Stimulated activated CD8-positive, alpha-beta memory T cell treated with anti-CD3 and anti-CD28 coated beads, Interleukin-7, amount 100 ng/mL, for 1 hour (primary cell): ENCODE measurements at places on chromosomes 4 and X.

- DNase-seq, result no peak
Measured at GRCh38 chr4:173046144-173046543, 122.5 kb upstream of the GALNT7 start.

DNA sequence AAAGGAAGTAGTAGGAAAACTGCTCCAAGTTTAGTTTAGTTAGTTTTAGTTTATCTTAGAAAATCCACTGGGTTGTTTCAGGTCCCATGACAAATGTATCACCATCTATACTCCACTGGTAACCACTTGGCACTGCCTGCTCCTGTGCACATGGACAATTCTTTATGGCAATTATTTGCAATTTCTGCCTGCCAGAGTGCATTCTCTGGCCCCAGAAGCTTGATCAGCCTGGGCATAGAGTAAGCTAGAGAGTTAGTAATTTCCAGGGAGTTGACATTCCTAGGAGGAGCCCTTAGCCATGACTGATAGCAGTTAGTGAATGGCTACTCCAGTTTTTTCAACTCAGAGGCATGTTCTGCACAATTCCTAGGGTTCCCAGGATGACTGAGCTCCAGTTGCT, 203.2 kb upstream of the FGF13 start:
- DNase-seq, result no peak

DNA sequence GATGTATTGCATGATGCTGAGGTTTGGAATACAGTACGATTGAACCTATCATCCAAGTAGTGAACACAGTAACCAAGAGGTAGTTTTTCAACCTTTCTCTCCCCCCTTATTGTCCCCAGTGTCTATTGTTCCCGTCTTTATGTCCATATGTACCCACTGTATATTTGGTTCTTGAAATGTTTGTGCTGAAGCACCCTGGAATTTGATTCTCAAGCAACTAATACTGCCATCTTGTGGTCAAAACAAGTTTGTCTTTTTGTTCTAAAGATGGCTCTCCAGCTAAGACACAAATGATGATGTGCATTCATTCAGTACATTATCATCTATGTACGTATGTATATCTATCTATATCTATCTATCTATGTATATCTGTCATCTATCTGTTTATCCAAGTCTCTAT, 33.5 kb upstream of the DCX start:
- DNase-seq, result no peak

DNA sequence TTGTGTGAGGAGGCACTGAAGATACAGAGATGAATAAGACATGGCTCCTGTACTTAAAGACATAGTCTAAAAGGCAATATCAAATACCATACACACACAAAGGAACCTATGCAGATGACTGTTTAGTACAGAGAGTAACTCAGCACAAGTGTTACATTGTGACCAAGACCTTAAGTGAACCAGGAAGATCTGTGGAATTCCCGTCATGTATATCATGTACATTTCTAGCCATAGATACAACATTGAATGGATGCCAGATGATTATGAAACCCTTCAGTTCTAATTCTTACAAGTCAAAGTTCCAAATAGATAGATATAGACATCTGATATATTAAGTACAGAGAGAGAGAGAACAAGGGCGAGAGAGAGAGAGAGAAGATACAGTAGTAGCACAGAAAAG, 73.2 kb downstream of the PAK3 start:
- no peak for DNase-seq

- no peak for DNase-seq
Measured at GRCh38 chr4:143383005-143383574, 46.4 kb downstream of the GAB1 start.

DNA sequence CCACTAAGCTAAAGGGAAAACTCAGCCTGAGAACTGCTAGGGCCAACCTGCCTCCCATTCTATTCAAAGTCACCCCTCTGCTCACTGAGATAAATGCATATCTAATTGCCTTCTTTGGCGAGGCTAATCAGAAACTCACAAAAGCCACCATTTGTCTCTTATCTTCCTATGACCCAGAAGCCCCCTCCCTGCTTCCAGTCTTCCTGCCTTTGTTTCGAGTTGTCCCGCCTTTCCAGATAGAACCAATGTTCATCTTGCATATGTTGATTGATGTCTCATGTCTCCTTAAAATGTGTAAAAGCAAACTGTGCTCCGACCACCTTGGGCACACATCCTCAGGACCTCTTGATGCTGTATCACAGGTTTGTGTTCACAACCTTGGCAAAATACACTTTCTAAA, 459.8 kb downstream of the FSTL5 start:
- no peak for DNase-seq

DNA sequence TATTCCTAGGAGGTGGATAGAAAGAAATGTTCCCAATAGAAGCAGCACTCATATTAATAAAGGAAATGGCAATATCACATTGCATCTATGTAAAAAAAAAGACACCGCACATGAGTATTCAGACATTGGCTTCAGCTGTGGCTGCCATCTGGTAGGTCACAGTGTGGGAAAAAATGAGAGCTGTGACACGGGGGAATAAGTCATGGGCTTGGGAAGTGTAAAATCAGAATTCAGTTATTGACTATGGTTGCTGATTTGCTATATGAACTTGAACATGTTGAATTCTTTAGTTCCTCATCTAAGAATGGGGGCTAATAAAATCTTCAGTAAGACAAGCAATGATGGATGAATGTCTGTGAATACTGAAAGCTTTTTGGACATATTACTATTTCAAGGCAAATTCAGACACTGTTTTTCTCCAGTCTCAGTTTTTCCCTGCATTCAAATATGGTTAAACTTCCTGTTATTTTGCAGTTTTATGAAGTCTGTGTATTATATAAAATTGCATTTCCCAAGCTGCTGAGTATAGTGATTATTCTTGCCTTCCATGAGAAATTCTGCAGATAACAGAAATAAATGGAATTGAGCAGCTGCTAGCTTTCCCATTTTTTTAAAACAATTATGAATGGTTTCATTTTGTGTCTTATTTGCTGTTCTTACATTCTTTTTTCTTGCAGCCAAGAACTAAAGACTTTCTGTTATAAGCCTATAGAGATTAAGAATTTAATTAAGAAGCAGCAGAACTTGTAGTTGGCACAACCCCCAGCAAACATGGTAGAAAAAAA, 221.0 kb downstream of the ANKRD50 start:
- DNase-seq, result no peak

DNA sequence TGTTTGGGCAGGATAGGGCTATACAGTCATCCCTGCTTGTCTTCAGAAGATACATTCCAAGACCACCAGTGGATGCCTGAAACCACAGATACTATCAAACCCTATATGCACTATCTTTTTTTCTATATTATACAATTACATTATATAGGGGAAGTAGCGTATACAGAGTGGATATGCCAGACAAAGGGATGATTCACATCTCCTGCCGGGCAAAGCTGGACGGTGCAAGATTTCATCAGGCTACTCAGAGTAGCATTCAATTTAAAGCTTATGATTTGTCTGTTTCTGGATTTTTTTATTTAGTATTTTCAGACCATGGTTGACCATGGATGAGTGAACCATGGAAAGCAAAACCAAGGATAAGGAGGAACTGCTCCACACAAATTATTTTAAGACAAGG, 7.0 kb upstream of the AMTN start:
- no peak for DNase-seq
